Adrenal gland (tissue), 19 donors: ENCODE measurements at places on chromosomes 13 and 19. TPM values are rescaled to one million over a fixed set of nuclear protein-coding genes. Genes with fewer than 3 reads are reported as not detected.

GRCh38 chr19:4541114-4541805 lies 1.4 kb upstream of the LRG1 start:
- H3K27me3 ChIP-seq = no peaks in the 10 kb centered on the region
- H3K4me1 ChIP-seq = peaks cover 19% of the 10 kb centered on the region
- DNase-seq = no peak
- no peaks in the 10 kb centered on the region for H3K36me3 ChIP-seq

- no peaks in the 10 kb centered on the region for H3K27me3 ChIP-seq
- no peaks in the 10 kb centered on the region for H3K4me1 ChIP-seq
- H3K36me3 ChIP-seq = no peaks in the 10 kb centered on the region
- H3K4me3 ChIP-seq = no peak overlapping the region
- no peak overlapping the region for H3K27ac ChIP-seq
- no peak for DNase-seq
These were observed 12.7 kb downstream of the ZNF574 start for GRCh38 chr19:42088471-42089190.

DNA sequence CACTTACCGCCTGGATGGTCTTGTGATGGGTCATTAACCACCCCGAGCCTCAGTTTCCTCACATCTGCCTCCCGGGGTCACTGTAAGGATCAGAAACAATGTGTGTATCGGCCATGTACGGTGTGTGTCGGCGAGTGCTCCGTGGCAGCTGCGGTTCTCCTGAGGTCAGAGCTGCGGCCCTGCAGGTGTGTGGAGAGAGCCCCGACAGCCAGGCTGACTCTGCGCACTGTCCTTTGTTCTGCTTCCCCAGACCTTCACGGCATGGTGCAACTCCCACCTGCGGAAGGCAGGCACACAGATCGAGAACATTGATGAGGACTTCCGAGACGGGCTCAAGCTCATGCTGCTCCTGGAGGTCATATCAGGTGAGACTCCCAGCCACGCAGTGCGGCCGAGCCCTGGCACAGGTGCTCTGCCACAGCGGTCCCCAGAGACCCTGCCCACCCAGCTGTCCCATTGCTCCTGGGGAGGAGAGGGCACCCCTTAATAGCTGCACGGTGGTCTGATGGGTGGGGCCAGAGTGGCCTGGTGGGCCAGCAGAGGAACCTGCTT lies 43.8 kb downstream of the CAPN12 start:
- DNase-seq = no peak
- no peaks in the 10 kb centered on the region for H3K27me3 ChIP-seq
- H3K27ac ChIP-seq = peak overlapping the region; percentile 88
- H3K36me3 ChIP-seq = no peaks in the 10 kb centered on the region
- H3K4me3 ChIP-seq = no peak overlapping the region
- H3K4me1 ChIP-seq = peaks cover 78% of the 10 kb centered on the region

DNA sequence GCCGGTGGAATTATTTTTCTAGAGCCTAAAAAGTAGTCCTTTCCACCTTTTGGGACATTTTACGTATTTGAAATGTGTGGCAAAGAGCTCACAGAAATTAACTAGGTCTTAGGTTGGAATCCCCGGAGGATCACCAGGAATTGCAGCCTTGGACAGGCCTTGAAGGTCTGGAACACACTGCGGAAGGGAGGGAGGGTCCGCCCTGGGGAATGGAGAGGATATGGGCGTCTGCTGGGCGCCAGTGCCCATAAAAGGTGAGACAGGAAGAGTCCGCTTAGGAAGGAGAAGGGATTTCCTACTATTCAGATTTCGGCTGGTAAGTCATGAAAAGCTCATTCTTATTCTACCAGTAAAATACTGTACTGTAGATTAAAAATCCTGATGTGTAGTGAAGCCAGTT lies 111.9 kb downstream of the COL4A2 start:
- H3K36me3 ChIP-seq = no peaks in the 10 kb centered on the region
- no peaks in the 10 kb centered on the region for H3K27me3 ChIP-seq
- H3K4me3 ChIP-seq = no peak overlapping the region
- H3K27ac ChIP-seq = no peak overlapping the region

The KASH5 gene
- polyA plus RNA-seq = not detected

DNA sequence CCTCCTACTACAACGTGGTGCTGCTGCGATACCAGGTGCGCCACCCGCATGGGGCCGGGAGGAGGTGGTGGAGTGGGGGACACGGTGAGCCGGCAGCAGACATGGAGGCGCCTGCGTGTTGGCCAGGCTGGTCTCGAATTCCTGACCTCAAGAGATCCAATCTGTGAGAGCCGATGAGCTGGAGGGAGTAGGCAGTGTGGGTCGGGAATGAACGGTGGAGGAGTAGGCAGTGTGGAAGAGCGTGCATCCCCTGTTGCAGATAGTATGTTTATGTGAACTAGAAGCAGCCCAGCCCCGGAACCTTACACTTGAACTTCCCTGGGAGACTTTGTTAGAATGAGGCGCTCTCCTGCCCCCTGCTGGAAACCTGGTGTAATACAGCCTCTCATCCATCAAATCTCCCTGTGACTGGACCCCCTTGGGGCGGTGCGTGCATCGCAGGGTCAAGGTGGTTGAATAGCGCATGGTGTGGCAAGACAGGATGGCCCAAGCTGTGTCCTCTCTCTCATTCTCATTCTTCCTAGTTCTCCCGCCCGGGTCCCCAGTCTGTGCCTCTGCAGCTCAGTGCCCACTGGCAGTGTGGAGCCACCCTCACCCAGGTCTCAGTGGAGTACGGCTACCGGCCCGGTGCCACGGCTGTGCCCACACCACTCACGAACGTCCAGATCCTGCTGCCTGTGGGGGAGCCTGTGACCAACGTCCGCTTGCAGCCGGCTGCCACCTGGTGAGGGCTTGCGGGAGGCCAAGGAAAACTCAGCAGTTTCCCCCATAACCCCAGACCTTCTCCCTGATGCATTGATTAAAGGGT lies 10.5 kb upstream of the B3GNT3 start:
- H3K4me3 ChIP-seq = no peak overlapping the region
- H3K27me3 ChIP-seq = peaks cover 5% of the 10 kb centered on the region
- no peak overlapping the region for H3K27ac ChIP-seq
- DNase-seq = peak; percentile 62
- H3K36me3 ChIP-seq = no peaks in the 10 kb centered on the region

The SBSN gene
- not detected for polyA plus RNA-seq

- H3K36me3 ChIP-seq = no peaks in the 10 kb centered on the region
- no peak within 1 kb of the TSS for H3K27ac ChIP-seq
- peak; percentile 61 for DNase-seq
- no peaks in the 10 kb centered on the region for H3K4me1 ChIP-seq
- no peak within 1 kb of the TSS for H3K4me3 ChIP-seq
These were observed at the start of gene HSH2D for GRCh38 chr19:16143399-16144215. Gene HSH2D, plus strand, starts transcription at chr19:16143685. Its CDS starts 5,066 bp downstream, at chr19:16148751.

The PROZ gene
- not detected for polyA plus RNA-seq

- DNase-seq = no peak
- no peak overlapping the region for H3K4me3 ChIP-seq
- H3K4me1 ChIP-seq = peaks cover 43% of the 10 kb centered on the region
- H3K27ac ChIP-seq = no peak overlapping the region
These were observed 10.6 kb downstream of the FZR1 start for GRCh38 chr19:3516675-3517207.

GRCh38 chr19:51318687-51319648 lies 7.5 kb downstream of the IGLON5 start:
- no peak overlapping the region for H3K27ac ChIP-seq
- peaks cover 4% of the 10 kb centered on the region for H3K4me1 ChIP-seq
- DNase-seq = no peak
- no peak overlapping the region for H3K4me3 ChIP-seq

DNA sequence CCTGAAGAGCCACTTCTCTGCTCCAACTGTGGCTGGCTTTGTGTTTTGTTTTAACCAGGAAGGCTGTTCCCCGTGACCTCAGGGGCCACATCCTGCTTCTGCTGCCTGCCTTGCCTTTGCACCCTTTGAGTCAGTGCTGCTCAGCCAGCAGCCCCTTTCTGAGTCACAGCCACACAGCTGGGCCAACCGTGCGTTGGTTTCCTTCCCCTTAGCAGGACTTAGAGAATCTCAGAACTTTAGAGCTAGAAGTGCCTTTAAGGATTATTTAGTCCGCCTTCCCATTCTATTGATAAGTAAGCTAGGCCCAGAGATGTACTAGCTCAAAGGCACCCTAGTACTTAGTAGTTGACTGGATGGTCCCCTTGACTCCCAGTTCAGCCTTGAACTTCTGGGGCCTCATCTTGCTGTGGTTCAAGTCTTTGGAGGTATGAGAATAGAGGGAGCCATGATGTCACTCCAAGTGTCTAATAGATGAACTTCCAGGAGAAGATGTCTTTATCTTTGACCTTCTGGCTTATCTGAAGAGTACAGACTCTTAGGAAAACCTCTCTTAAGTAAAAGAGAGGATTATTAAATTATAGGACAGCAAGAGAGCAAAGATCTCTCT lies 8.0 kb downstream of the RGCC start:
- H3K36me3 ChIP-seq = no peaks in the 10 kb centered on the region
- no peaks in the 10 kb centered on the region for H3K27me3 ChIP-seq
- peak; percentile 48 for DNase-seq
- no peak overlapping the region for H3K4me3 ChIP-seq
- no peak overlapping the region for H3K27ac ChIP-seq
- no peaks in the 10 kb centered on the region for H3K4me1 ChIP-seq

- H3K4me3 ChIP-seq = no peak overlapping the region
- peaks cover 12% of the 10 kb centered on the region for H3K4me1 ChIP-seq
- peak; percentile 75 for DNase-seq
- no peaks in the 10 kb centered on the region for H3K27me3 ChIP-seq
- H3K36me3 ChIP-seq = peaks cover 37% of the 10 kb centered on the region
- H3K27ac ChIP-seq = no peak overlapping the region
These were observed 98.9 kb downstream of the ESD start for GRCh38 chr13:46698014-46698413.

DNA sequence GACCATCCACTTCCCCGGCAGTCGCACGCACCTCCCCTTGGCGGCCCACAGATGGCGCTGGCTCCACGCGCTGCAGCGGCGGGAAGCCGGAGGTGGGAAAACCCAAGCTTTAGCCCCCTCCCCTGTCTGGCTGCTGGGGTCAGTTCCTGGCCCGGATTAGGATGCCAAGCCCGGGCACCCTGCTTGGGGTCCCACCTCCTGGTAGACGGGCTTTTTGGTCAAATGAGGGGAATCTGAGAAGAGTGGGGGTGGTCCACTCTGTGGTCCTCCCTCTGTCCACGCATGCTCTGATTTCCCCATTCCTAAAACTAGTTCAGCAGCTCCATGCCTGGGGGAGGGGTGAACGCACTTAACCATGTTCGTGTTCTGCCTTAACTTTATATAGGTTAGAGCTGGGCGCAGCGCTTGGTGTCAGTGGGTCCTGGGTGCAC lies 8.1 kb upstream of the ADGRE2 start:
- peak overlapping the region; percentile 70 for H3K27ac ChIP-seq
- H3K36me3 ChIP-seq = no peaks in the 10 kb centered on the region
- H3K4me1 ChIP-seq = no peaks in the 10 kb centered on the region
- peak; percentile 37 for DNase-seq
- no peaks in the 10 kb centered on the region for H3K27me3 ChIP-seq

- H3K27me3 ChIP-seq = no peaks in the 10 kb centered on the region
- peak; percentile 79 for DNase-seq
- H3K4me3 ChIP-seq = no peak overlapping the region
- no peak overlapping the region for H3K27ac ChIP-seq
- H3K36me3 ChIP-seq = no peaks in the 10 kb centered on the region
- peaks cover 16% of the 10 kb centered on the region for H3K4me1 ChIP-seq
These were observed 241.9 kb downstream of the UQCRFS1 start for GRCh38 chr19:28971049-28971448.

GRCh38 chr19:20078581-20079031 lies 806 bp downstream of the ZNF90 start:
- no peaks in the 10 kb centered on the region for H3K4me1 ChIP-seq
- H3K36me3 ChIP-seq = no peaks in the 10 kb centered on the region
- peak; percentile 14 for DNase-seq

The ZNF146 gene
- polyA plus RNA-seq = 20.7 TPM

- H3K27me3 ChIP-seq = no peaks in the 10 kb centered on the region
- DNase-seq = no peak
- no peak overlapping the region for H3K4me3 ChIP-seq
- H3K36me3 ChIP-seq = peaks cover 68% of the 10 kb centered on the region
- H3K27ac ChIP-seq = no peak overlapping the region
- no peaks in the 10 kb centered on the region for H3K4me1 ChIP-seq
These were observed 129.2 kb downstream of the COL4A1 start for GRCh38 chr13:110177790-110178189.

DNA sequence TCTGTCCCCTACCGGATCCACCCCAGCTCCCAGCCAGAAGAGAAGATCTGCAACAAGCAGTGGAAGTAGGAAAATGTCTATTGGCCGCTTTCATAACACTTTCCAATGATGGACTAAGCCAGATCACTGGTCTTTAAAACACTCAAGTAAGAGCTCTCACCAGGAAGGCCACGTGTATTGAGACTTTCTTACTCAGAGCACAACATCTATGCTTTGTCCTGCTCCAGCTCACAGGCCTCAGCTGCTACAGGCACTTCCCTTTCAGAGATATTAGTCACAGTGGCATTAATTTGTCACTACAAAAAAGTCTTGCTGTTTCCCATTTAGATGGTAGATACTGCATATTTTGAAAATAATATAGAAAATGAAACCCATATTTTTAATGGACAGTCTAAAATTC lies 164.2 kb downstream of the ABCC4 start:
- H3K36me3 ChIP-seq = no peaks in the 10 kb centered on the region
- no peaks in the 10 kb centered on the region for H3K27me3 ChIP-seq
- H3K4me1 ChIP-seq = no peaks in the 10 kb centered on the region
- H3K4me3 ChIP-seq = no peak overlapping the region

DNA sequence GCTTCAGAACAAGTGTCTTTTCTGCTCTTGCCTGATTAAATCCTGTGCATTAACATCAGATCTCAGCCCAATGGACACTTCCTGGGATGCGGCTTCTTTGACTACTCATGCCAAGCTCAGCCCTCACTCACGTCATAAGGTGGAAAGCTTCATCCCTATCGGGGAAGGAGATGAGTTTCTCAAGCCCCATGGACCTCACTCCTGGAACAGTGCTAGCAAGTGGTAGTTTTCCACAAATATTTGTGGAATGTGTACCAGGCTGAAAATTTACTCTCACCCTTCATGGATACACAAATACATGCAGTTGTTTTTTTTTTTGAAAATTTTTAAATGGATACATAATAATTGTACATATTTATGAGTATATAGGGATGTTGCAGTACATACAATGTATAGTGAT lies 34.6 kb upstream of the FARP1 start:
- H3K4me3 ChIP-seq = no peak overlapping the region
- no peaks in the 10 kb centered on the region for H3K36me3 ChIP-seq
- H3K4me1 ChIP-seq = no peaks in the 10 kb centered on the region
- H3K27me3 ChIP-seq = no peaks in the 10 kb centered on the region

DNA sequence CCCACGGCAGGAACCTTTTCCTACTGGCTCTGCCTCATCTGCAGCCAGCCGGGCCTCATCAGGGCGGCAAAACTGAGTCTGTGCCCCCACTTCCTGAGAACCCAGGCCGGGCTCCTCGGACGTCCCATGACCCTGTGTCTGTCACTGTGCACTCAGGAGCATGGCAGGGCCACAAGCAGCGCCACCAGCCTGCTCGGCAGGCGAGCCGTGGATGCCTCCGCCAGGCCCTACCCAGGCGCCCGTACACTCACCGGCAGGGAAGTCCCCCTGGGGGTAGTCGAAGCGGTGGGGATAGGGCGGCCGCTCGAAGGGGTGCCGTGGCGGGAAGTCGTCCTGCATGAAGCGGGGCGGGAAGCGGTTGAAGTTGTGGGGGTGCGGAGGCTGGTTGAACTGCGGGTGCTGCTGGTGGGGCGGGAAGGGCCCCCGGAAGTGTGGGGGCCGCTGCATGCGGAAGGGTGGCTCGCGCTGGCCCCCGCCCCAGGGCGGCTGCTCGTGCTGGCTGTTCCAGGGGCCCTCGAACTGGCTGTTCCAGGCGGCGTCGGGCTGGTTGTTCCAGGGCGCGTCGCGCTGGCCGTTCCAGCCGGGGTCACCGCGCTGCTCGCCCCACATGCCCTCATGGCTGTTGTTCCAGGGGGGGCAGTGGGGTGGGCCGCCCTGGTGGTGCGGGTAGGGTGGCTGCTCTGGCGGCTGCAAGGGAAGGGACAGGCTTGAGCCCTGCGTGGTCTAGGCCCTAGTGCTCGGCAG lies 17.1 kb downstream of the CHERP start:
- no peaks in the 10 kb centered on the region for H3K4me1 ChIP-seq
- H3K27ac ChIP-seq = no peak overlapping the region
- DNase-seq = no peak
- no peak overlapping the region for H3K4me3 ChIP-seq
